ENCODE measurements at places on chromosomes 7 and 10.

GRCh38 chr10:71916827-71917226 lies 47.4 kb upstream of the CHST3 start:
- no peak for DNase-seq

- DNase-seq = no peak
Measured at GRCh38 chr10:17965649-17966235, 14.0 kb downstream of the SLC39A12 start.

GRCh38 chr7:21923658-21924057 lies 22.0 kb downstream of the CDCA7L start:
- no peak for DNase-seq

GRCh38 chr10:46272863-46273415 lies 13.9 kb upstream of the ANTXRL start:
- no peak for DNase-seq

DNA sequence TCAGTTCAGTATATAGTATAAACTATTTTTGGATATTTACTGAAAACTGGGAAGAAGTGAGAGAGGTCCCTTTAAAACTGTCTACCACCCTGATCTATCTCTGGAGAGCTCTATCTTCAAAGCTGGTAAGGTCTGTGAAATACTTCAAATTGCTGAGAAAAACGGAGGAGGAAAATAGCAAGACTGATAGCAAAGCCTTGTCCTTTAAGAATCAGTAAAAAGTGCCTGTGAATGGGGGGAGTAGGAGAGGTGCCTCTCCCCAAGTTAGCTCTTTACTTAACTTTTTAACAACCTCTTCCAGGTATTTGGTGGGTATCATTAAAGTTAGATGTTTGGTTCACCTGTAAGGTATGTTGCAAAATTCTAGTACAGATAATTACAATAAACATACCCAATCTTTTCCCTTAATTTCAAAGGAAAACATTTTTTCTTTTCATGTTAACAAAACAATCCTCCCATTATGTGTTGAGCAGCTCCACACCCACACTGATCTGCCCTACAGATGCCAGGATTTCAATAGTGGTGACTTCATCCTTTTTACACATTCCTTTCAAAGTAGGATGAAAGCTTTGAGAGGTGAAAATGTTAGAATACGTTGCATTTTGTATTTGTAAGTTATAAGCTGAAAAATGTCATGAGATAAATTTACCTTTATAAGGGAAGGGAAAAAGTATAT lies 149.2 kb downstream of the CRPPA start:
- DNase-seq = no peak

GRCh38 chr10:26508016-26508415 lies 69.9 kb downstream of the APBB1IP start:
- no peak for DNase-seq

- DNase-seq = no peak
Measured at GRCh38 chr10:22280078-22280477, 36.1 kb upstream of the COMMD3 start.

DNA sequence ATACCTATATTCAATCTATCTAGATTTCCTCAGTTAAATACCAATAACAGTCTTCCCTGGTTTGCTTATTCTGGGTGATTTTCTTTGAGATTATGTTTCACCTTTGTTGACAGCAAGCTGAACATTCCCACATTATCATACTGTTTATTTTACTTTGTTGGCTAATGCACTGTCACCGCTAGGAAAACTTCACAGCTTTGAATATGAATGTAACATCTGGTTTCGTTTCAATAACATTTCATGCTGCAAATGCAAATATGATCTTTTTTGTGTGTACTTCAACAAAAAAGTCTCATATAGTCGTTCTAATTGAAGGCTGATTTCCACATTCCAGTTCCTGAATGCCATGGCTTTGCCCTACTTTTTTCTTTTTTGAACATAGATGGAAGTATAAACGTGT lies 946.3 kb upstream of the GHITM start:
- DNase-seq = no peak

- DNase-seq = no peak
Measured at GRCh38 chr7:28088901-28089714, 91.5 kb downstream of the JAZF1 start.

- no peak for DNase-seq
Measured at GRCh38 chr10:62826273-62826672, 10.1 kb upstream of the EGR2 start.

DNA sequence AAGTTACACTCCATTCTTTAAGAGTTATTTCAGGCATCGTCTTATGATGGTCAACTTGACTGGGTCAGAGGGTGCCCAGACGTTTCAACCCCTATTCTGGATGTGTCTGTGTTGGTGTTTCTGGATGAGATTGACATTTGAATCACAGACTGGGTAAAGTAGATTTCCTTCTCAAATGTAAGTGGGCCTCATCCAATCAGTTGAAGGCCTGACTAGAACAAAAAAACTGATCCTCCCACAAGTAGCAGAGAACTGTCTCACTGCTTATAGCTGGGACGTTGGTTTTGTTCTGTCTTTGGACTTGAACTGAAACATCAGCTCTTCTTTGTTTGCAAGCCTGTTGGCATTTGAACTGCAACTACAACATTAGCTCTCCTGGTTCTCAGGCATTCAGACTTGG lies 76.3 kb upstream of the LYZL1 start:
- DNase-seq = no peak

DNA sequence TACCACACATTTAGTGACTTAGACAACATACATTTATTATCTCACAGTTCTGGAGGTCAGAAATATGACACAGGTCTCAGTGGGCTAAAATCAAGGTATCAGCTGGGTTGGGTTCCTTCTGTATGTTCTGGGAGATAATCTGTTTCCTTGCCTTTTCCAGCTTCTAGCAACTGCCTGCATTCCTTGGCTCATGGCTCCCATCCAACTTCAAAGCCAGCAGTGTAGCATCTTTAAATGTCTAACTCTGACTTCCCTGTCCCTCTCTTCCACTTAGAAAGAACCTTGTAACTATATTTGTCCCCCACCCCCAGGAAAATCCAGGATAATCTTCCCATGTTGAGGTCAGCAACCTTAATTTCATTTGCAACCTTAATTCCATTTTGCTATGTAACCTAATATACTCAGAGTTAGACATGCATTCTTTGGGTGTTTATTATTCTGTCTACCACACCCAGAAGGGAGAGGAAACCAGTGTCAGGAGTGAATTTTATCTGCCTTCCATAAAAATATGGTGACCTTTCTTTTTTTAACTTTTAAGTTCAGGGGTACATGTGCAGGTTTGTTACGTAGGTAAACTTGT lies 57.3 kb upstream of the SMIM30 start:
- DNase-seq = no peak

DNA sequence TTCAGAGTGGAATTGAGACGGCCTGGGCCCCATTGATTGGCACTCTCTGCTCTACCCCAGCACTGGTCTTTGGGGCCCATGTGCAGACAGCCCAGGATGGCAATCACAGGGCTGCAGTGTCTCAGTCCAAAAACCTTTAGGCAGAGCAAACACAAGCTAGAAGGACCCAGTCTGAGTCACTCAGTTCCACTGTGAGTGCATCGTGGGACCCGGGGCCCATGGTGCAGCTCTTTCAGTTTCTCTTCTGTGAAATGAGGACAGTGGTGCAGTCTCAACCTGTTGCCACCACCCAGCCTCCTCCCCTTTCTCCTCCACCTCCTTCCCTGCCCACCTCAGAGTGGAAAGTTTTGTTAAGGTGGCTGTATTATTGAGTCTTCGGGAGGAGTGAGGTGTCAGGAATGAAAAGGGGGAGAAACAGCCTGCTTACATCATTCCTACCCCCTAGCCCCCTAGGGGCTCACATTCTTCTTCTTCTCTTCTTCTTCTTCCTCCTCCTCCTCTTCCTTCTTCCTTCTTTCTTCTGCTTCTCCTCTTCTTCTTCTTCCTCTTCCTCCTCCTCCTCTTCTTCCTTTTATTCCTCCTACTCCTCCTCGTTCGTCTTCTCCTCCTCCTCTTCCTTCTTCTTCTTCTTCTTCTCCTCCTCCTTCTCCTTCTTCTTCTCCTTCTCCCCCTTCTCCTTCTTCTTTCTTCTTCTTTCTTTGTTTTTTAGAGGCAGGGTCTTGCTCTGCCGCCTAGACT lies 19.5 kb upstream of the CARD11 start:
- DNase-seq = no peak

- DNase-seq = no peak
Measured at GRCh38 chr7:6655636-6656385, 18.7 kb downstream of the ZNF316 start.

- DNase-seq = no peak
Measured at GRCh38 chr10:48879451-48879850, 60.2 kb downstream of the LRRC18 start.

All from fibroblast of the conjunctiva (primary cell).